ENCODE measurements at places on chromosomes 11 and 22. TPM values are rescaled to one million over a fixed set of nuclear protein-coding genes. Genes with fewer than 3 reads are reported as not detected.

DNA sequence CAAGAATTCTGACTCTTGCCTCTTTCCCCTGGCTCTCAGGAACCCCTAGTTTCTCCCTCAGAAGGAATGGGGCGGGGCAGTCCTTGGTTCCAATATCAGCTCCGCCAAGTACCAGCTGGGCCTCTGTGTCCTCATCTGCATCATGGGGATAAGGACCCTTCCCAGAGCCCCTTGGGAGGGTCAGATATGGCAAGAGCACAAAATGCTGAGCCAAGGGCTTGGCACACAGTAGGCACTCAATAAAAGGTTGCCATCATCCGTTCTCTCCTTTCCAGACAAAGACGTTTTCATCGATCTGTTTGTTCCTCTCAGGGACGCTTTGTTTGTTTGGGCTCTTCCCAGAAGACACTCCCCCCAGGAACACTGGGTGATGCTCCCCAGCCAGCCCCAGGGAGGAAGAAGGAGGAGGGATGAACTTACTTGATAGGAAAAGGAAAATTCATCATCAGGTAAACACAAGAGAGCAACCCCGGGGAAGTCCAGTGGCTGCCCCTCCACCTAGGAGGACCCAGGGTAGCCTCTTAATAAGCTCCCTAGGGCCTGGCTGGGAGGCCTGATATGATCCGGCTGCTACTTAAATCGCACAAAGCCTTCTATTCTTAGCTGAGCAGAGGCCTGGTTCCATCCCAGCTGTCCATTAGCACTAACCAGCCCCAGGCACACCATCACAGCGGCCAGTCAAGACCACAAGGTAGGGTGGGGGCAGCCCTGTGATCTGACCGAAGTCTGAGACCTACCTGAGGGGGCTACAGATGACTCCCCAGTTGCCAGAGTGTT, 19.6 kb downstream of the GDPD5 start:
- no peak for DNase-seq

GRCh38 chr11:74288911-74289310, 22.5 kb downstream of the P4HA3 start:
- DNase-seq: peak; percentile 66

DNA sequence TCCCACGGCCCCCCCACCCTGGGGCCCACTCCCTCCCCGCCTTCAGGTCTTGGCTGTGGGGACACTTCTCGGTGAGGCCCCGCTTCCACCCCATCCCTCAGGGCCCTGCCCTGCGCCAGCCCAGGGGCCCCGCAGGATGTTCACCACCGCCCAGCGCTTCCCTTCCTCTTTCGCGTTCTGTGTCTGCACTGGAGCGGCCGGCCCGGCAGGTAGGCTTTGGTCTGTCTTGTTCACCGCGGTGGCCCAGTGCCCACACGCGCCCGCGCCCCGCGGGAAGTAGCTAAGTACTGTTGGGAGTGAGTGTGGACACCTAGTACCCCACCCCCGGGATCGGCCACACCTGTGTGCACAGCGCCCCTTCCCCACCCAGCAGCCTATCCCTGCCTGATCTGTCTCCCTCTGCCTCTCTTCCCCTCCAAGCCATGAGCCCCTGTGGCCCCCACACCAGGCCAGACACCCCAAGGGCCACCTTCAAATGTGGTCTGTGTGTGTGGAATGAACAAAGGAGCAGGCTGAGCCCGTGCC, 85.4 kb downstream of the WNT7B start:
- no peak for DNase-seq

DNA sequence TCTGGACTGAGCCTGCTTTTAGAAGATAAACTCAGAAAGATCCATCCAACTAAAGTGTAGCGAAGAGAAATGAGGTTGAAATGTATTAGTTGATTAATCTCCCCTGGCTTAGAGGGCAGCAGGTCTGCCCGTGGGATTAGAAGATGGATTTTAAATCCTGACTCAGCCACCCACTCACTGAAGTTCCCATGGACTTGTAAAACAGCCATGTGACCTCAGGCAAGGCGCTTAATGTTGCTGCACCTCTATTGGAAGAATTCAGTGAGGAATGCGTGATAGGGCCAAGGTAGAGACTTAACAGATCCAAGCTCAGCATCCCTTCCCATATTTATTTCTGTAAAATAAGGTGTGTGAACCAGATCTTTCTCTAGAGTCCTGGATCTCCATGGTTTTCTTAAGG, 45.1 kb upstream of the ELF5 start:
- DNase-seq: no peak

The ENTHD1 gene
- not detected for total RNA-seq

The CCDC73 gene
- total RNA-seq: not detected

All from lung microvascular endothelial cell (primary cell).